ENCODE measurements at places on chromosomes 7 and 10.
A peak's percentile ranks its signal among the peaks of the same experiment; 100 is the strongest.

DNA sequence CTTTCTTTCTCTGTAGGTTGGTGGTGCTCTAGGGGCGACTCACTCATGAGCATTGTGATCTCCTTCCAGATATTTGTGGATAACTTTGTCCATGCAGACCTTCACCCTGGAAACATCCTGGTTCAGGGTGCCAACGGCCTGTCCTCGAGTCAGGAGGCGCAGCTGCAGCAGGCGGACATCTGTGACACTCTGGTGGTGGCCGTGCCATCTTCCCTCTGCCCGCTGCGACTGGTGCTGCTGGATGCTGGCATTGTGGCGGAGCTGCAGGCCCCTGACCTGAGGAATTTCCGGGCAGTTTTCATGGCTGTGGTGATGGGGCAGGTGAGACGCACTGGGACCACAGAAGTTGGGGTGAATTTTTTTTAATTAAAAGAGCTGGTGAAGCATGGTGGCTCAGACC is 9.6 kb upstream of the NDUFB2 start:
- no peak for DNase-seq

- no peak for DNase-seq
These were observed 78.1 kb upstream of the STRIP2 start for GRCh38 chr7:129356176-129356575.

DNA sequence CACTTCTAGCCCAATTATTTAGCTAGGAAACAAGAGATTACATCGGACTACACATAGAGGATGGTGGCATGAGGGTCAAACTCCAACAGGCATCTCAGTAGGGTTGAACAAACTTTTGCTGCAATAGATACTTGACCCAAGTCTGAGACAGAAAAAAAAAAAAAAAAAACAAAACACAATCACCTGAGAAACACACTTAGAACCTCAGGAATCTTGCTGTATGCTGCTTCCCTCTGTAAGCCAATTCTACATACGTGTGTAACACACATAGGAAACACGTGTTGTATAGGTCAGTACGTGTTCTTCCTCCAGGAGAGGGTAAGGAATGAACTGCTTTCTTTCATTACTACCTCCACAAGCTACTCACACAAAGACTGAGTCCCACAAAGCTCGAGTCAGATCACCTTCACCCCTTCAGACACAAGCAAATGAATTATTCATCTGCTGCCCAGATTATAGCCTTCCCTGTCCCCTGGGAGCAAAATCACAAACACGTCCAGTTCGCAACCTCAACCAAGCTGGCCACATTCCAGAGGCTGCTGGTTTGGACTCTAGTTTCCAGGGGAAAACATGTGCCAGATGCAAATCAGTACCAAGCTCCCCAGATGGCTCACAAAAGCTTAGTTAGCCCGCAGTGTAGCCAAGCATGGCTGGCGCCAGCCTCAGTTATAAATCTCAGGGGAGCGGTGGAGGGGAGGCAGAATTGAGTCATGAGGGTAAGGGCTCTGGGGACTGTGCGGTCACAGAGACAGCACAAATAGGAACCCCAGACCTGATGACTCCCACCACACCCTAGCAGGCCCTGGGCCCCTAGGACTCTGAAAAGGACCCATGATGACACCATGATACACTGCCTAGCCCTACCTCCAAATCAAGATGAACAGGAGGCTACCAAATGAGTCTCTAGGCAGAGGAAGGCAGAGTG is 15.1 kb downstream of the PSAP start:
- DNase-seq = peak; percentile 98

DNA sequence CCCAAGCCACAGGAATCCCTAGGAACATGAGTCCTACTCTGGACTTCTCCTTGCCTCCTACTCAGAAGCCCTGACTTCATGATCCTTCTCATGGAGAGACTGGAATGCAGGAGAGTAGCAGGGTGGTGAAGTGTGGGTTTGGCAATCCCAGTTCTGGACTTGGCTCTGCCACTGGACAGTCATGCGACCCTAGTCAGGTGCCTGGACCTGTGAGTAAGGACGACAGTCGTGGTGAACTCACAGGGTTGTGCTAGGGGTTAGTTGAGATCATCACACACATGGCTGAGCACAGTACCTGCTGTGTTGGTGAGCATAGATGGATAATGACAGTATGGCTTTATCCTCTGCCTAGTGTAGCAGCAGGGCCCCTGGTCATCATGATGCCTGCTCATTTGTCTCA is 117.9 kb downstream of the LRRC18 start:
- no peak for DNase-seq

- no peak for DNase-seq
These were observed 157.0 kb upstream of the NEBL start for GRCh38 chr10:21053953-21054690.

DNA sequence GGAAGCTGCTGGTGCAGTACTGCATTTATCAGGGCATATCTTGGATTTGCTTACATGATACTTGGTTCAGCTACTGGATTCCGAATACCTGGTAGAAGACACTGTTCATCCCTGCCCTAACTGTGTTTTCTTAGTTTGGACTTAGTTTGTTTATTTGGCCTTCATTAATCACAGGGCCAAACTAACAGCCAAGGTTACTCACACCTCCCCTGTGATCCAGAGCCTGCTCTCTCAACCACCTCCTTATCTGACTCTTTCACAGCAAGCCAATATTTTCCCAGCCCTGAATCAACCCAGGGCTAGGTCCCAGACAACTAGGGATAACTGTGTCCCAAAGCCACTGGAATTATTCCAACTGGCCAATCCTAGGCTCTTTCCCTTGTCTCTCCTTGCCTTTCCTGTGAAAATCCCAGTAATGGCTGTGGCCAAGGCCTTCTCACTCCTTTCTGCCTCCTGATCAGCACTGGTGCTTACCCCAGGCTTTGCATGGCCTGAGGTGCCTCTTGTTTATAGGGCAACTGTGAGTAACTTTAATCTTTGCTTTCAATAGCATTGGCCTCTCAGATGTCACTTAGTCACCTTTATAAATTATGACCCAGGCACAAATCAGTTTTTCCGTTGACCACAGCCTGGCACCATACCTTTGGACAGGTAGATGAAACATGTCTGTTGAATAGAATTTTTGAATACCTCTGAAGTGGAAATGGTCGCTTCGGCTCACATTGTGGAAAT is 9.3 kb upstream of the JCAD start:
- DNase-seq = no peak

GRCh38 chr7:2666155-2666554 is 21.8 kb upstream of the AMZ1 start:
- DNase-seq = no peak

- DNase-seq = no peak
These were observed 31.1 kb upstream of the C1GALT1 start for GRCh38 chr7:7151285-7151684.

GRCh38 chr10:22685926-22686325 is 28.5 kb downstream of the PIP4K2A start:
- DNase-seq = no peak

- no peak for DNase-seq
These were observed 167.7 kb upstream of the SHH start for GRCh38 chr7:155979994-155980393.

- no peak for DNase-seq
These were observed 222.0 kb downstream of the LRRN3 start for GRCh38 chr7:111312966-111313365.

DNA sequence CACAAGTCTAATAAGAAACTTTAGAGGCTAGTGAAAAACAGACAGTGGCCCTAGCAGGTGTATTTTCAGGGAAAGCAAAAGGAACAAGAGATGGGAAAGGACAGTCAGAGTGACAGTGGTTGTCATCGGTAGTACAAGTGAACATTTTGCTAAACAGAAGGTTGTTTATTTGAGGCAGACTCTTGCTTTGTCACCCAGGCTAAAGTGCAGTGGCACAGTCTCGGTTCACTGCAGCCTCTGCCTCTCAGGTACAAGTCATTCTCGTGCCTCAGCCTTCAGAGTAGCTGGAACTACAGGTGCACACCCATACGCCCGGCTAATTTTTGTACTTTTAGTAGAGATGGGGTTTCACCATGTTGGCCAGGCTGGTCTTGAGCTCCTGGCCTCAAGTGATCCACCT is 195.8 kb downstream of the RELN start:
- no peak for DNase-seq

DNA sequence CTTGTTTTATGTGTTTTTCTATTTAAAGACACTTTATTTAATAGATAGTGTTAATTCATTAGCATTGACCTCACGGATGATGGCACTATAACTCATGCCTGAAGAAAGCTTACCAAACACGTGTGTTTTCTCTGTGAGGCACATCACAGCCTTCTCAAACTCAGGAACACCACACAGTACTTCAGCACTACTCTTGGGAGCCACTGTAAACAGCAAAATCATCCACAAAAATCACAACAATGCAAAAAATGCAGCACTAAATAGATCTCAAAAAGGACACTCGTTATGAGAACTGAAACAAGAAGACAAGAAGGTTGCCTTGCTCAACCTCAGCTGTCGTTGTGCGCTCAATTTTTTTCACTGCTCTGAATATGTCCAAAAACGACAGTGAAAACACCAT is 12.0 kb upstream of the PARP12 start:
- no peak for DNase-seq

- DNase-seq = no peak
These were observed 343.7 kb upstream of the SEMA3A start for GRCh38 chr7:84538268-84538667.

- no peak for DNase-seq
These were observed 434.3 kb downstream of the MDFIC start for GRCh38 chr7:115356139-115356746.

DNA sequence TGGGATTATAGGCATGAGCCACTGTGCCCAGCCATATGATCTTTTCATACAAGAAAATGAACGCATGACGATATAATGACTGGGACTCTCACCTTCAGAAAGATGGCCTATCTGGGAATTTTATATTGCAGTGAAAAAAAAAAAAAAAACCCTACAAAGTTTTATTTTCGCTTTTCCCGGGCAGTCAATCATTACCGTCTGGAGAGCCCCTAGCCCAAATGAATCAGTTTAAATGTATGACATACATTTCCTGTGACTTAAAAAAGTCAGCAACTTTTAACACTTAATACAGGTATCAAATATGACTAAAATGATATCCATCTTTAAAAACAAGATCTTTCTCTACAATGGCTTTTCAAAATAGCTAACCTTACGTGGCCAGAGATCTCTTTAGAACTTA is 48.2 kb upstream of the NMT2 start:
- no peak for DNase-seq

DNA sequence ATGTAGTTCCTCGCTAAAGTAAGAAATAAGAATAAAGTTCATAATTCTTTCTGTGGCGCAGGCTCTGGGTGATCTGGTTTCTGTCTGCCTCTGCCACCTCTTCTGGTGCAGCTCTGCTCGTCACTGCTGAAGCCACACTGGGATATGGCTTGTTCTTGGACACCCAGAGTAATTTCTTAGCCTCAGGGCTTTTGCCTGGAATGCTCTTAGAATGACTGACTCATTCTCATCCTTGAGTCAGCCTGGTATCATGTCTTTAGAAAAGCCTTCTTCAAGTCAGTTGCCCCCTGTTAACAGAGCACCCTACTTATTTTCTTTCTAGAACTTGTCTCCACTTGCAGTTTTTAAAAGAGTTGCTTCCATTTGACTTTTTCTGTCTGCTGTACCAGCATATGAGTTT is 2.0 kb downstream of the ZSCAN25 start:
- DNase-seq = peak; percentile 70

DNA sequence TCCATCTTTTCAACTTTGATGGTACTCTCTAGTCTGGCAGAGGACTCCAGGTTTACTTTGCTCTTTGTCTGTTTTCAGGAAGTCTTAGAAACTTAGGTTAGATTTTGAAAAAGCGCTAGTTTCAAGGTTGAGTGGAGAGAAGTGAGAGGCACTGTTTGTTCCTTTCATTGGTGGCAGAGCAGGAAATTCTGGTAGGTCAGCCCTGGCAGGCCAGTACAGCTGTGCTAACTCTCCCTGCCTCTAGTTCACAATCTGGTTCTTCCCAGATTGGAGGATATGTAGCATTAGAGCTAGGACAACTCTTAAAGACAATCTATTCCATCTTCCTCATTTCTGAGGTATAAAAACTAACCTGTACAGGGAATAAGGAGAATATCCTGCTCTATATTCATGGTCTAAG is 160.9 kb upstream of the FZD1 start:
- DNase-seq = no peak

DNA sequence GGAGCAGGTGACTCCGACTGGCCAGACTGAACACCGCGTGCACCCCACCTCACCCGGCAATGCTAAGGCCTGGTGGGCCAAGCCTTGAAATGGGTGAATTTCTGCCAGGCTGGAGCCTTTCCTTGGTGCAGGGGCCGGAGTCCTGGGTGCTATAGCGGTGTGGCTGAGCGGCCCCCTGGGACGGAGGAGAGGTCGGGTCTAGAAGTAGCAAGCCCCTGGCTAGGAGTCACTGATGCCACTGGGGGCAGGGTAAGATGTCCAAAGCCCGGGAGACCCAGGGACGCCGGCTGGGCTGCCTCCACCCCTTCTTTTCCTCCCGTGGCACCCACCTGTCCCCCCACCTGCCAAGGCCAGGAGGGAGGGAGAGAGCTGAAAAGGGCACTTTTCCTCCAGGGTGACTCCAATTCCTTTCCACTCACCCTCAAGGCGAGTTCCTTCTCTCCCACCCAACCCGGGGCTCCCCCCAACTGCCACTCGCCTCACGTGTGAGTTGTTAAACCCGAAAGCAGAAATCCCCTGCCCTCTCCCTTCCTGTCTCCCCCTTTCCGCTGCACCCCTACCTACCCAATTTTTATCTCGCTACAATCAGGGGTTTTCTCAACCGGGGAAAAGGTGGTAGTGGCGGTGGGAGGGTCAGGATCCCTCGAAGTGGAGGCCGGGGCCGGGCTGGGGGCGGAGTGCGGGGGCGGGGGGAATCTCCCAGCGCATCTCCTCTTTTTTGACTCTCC is 6.0 kb upstream of the GATA3 start:
- DNase-seq = no peak

DNA sequence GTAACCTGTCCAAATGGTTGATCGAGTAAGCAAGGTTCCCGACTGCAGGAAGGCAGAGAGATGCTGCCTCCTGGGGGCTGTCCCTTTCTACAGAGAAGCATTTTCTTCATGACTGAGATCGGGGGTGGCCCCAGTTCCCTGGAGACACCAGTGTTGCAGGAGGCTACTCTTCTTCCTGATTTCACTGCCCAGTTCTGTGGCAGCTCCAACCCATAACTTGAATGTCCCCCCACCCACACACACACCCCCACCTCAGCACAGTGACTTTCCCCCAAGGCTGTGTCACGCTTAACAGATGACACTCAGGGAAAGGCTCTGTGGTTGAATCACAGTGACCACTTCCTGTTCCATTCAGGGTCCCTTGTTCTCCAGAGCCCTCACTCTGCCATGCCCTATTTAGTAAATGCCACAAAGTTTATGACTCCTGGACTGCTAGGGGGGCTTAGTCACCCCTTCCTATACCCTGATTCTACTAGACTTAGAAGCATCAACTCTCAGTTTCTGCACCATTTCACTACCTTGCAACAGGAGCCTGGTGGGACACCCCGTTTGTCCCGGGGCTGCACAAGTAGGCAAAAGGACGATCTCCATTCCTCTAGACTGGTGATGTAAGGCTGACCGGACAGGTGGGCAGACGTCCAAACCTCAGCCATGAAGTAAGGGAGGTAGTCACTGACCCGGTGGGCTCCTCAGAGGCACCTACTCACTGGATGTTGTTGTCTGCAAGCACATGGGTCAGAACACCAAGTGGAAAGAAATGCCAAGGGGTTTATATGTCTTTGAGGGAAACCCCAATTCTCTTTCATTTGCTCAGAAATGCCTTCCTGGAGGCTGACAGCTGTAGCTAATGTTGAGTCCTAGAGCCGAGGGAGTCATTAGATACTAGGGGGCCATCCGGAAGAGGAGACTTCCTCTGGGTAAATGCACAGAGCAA is 31.3 kb upstream of the SMC3 start:
- no peak for DNase-seq
